ENCODE measurements at places on chromosomes 4 and X.

DNA sequence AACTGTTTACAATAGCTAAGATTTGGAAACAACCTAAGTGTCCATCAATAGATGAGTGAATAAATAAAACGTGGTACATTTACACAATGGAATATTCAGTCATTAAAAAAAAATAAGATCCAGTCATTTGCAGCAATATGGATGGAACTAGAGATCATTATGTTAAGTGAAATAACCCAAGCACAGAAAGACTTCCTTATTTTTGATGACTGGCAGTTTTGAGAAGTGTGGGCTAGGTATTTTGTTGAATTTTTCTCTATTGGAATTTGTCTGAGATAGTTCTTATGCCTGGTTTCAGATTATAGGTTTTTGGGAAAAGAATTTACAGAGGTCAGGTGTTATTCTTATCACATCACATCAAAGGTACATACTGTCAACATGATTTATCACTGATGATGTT, 293.8 kb upstream of the ARSJ start:
- no peak for DNase-seq

- peak; percentile 54 for DNase-seq
Observed at GRCh38 chr4:85928775-85929591, 430.9 kb downstream of the MAPK10 start.

- no peak for DNase-seq
Observed at GRCh38 chr4:113053883-113054282, 4.4 kb downstream of the ANK2 start.

DNA sequence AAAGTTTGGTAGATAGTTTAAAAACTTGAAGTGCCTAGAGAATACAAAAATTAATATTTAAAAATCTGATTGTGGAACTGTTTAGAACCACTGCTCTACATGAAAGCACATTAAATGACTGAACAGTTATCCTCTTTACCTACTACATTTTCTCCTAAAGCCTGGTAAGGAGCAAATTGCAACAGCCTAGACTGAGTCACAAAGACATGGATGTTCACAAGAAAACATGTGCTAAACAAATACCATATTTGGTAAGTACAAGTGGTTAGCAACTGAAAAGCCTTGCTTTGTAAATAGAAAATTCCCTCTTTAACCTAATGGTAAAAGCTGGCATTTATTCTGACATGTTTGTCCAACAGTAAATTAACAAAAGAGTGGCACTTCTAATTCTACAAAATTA, 203.1 kb downstream of the FBXO8 start:
- DNase-seq: no peak

GRCh38 chr4:38058151-38058550, 98.0 kb downstream of the PTTG2 start:
- DNase-seq: no peak

DNA sequence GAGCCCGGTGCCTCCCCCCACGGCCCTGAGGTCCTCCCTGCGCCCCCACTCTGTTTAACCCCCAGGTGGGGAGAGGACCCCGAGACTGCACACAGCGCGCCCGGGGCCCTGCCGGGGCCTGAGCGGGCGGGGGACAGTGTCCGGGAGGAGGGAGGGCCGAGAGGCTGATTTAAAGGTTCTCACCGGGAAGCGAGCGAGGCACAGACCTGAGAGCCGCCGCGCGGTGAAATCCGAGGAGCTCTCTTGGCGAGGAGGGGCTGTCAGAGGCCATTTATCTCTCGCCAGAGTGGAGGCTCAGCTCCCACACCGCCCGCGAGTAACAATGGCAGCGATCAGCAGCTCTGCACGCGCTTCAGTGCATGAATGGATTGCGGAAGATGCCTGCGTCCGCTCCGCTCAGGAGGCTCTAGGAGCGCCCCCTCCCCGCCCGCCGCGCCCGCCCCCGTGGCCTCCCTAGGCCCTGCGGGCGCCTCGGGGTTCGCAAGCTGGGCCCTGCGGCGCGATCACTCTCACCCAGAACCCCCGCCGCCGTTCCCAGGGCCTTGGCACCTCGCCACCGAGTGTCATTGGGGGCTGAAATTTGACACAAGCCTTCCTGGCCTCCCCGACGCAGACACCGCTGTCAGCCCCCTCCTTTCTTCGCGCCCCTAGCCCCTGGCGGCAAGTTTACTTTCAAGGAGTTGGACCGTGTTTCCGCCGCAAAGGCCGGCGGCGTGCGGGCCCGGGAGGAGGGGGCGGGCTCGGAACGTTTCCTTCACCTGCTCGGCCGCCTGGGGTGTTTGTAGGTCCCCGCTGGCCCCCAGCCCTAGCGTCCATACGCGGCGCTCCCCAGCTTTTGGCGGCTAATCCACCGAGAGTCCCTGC, 48.7 kb upstream of the BCOR start:
- DNase-seq: peak; percentile 36

DNA sequence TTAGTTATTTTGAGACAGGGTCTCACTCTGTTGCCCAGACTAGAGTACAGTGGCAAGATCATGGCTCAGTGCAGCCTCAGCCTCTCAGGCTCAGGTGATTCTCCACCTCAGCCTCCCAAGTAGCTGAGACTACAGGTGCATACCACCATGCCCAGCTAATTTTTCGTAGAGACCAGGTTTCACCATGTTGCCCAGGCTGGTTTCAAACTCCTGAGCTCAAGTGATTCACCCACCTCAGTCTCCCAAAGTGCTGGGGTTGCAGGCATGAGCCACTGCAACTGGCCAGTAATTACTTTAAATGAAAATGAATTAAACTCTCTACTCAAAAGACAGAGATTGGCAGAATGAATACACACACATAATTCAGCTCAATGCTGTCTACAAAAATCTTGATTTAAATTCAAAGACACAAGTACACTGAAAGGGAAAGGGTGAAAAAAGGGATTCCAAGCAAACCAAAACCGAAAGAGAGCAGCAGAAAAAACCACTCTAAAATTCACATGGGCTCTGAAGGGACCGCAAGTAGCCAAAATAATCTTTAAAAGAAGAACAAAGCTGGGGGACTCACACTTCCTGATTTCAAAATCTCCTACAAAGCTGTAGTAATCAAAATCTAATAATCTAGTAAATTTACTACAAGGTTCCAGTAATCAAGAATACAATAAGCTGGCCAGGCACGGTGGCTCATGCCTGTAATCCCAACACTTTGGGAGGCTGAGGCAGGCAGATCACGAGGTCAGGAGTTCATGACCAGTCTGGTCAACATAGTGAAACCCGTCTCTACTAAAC, 11.8 kb upstream of the SPON2 start:
- no peak for DNase-seq

DNA sequence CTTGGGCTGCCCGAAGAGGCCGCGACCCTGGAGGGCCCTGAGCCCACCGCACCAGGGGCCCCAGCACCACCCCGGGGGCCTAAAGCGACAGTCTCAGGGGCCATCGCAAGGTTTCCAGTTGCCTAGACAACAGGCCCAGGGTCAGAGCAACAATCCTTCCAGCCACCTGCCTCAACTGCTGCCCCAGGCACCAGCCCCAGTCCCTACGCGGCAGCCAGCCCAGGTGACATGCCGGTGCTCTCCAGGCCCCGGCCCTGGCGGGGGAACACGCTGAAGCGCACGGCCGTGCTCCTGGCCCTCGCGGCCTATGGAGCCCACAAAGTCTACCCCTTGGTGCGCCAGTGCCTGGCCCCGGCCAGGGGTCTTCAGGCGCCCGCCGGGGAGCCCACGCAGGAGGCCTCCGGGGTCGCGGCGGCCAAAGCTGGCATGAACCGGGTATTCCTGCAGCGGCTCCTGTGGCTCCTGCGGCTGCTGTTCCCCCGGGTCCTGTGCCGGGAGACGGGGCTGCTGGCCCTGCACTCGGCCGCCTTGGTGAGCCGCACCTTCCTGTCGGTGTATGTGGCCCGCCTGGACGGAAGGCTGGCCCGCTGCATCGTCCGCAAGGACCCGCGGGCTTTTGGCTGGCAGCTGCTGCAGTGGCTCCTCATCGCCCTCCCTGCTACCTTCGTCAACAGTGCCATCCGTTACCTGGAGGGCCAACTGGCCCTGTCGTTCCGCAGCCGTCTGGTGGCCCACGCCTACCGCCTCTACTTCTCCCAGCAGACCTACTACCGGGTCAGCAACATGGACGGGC, 579 bp downstream of the ABCD1 start:
- no peak for DNase-seq

DNA sequence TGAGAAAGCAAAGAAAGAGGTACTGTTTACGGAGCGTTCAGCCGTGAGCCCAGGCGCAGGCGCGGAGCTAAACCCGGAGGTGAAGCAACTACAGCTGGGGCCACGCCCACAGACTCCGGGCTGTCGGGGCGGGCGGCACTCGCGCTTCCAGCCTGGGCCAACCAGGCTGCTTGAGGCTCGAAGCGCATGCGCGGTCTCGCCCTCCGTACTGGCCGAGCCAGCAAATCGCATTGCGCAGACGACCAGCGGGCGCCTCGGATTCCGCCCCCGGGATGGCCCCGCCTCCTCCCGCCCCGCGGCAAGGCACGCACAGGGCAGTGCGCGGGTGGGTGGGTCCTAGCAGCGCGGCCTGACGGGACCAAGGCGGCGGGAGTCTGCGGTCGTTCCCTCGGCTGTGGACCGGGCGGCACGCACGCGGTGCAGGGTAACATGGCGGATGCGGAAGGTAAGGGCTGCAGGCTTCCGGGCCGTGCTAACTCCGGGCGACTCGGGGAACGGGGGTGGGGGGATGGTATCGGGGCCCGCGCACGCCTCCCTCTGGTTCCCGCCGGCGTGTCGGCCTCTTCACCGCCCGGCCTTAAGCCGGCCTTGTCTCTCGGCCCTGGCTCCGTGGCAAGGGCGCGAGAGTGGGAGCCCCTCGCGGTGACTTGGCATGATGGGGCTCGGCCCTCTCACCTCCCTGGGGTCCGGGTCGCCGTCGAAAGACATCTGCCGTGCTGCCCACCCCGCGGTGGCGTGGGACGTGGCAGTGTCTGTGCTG, at the start of gene DKC1:
Gene DKC1 (plus strand): TSS at position 328 of the 760 bp plus-strand sequence. CDS start 102 bp downstream, at position 430.
- DNase-seq: peak; percentile 93

GRCh38 chr4:87489678-87490077, 39.5 kb downstream of the SPARCL1 start:
- DNase-seq: no peak

- no peak for DNase-seq
Observed at GRCh38 chr4:498328-498904, 540 bp downstream of the ZNF721 start.

DNA sequence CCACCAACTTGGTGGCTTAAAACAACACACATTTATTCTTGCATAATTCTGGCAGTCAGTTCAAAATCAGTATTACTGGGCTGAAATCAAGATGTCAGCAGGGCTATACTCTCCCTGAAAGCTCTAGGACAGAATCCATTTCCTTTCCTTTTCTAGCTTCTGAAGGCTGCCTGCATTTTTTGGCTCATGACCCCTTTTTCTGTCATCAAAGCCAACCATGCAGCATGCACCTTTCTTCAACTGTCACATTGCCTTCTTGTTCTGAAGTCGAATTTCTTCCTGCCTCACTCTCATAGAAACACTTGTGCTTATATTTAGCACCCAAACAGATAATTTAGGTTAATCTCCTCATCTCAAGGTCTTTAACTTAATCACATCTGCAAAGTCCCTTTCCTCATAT, 79.8 kb upstream of the PPP1R2C start:
- DNase-seq: no peak

DNA sequence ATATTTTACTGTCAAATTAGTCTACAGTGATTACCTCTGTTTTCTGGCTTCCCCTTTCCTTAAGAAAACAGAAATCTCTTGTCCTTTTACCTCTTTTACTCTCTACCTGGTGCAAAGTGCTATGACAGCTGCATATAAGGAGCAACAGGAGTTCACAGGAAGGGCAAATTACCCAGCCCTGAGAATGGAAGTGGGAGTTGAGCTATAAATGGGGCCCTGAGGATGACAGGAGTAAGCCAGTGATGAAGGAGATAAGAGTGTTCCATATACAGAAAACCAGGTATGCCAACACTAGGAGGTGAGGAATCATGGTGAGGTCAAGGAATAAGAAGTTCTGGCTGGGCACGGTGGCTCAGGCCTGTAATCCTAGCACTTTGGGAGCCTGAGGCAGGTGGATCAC, 4.5 kb upstream of the HSD17B13 start:
- no peak for DNase-seq

DNA sequence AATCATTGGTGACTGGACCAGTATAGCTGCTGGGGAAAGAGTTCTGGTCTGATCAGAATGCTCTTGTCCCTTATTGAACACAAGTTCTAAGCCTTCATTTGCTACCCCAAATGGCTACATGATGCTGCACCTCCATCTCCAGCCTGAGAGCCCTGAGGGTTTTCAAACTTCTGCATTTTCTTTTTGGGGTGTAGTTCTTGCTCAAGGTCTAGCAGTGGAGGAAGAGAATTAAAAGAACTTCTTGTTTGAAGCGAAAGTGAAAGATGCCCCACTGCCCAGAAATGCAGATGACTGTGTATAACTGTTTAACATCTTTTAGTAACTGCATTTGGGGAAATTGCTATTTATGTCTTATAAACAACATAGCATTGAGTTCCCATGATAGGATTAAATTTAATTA, 38.5 kb downstream of the LAMTOR3 start:
- no peak for DNase-seq

DNA sequence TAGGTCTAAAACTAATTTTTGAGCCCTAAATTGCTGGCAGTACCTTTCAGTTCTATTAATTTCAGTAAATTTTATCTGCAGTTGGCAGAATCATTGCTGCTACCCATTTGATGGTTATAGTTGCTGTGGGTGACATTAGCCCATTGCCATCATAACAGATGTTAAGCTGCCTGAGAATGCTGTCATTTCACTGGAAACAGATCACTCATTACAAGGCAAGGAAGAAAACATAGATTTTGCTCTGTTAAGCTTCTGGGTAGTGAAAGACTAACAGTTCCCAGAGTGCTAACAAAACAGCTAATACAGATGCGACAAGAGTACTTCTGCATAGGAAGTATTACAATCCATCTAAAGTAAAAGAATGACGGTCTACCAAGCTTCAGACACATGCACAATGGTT, 213.2 kb downstream of the SPANXN3 start:
- no peak for DNase-seq

DNA sequence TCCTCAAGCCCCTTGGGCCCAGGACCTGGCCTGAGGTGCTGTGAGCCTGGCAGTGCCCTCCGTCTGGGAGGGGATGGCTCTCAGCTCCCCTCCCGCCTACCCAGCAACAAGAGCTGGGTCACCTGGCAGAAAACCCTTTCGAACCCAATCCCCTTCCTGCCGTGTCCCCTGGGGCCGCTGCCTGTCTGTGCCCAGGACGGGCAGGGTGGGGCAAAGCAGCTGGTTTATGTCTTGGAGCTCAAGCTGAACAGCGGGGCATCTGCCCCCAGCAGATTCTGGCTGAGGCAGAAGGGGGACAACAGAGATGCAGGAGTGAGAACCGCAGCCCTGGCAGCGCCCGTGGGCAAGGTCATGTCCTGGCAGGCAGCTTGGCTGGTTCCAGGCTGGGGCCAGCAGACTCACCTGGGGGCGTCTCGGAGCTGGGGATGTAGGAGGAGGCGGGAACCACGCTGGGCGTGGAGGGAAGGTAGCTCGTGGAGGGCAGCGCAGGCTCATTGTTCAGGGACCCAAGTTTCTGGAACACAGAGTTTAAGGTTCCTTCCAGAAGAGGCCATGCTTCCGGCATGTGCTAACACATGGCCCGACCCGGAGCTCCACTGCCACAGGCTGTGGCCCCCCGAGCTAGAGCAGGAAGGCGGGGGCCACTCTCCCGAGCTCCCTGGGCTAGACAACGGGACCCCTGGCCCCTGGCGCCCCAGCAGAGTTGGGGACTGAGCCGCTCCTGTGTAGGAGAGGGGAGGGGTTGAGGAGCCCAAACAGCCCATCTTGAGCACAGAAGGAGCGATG, 24.2 kb downstream of the NELFA start:
- DNase-seq: no peak
